ENCODE measurements at places on chromosomes 5 and 9.

DNA sequence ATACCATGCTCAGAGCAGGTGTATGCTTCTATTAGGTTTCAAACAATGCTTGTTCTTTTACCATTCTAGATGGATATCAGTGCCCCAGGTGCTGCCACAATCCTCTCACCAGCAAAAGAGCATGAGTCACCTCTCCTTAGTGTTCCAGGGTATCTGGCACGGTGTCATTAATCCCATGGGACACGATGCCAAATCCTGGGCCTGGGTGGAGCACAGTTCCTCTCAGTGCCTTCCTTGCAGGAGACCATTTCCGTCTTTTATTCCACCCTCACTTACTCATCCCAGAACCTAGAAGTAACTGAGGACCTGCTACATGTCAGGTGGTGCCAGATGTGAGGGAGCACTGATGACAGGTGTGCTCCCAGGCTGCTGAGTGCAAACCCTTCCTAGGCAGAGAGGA lies 1.3 kb upstream of the OR13J1 start:
- no peak for DNase-seq

- no peak for DNase-seq
Measured at GRCh38 chr9:110602281-110602680, 22.7 kb upstream of the SVEP1 start.

DNA sequence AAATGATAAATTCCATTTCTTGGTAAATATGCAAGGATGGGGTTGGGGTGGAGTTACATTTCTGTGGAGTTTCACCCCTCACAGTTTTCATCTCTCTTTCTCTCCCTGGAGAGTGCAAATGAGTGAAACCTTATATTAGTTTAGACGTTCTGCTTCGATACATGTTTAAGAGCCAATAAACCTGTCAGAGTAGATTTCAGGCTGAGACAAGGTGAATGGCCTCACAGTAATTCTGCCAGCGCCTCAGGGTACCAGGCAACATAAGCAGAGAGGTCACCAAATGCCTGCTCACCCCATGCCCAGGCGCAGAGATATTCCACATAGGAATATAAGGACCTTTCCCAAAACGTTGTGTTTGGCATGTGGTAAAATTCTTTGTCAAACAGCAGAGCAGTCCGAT lies 154.9 kb upstream of the VLDLR start:
- no peak for DNase-seq

- no peak for DNase-seq
Measured at GRCh38 chr9:86073839-86074238, 25.5 kb downstream of the GOLM1 start.

DNA sequence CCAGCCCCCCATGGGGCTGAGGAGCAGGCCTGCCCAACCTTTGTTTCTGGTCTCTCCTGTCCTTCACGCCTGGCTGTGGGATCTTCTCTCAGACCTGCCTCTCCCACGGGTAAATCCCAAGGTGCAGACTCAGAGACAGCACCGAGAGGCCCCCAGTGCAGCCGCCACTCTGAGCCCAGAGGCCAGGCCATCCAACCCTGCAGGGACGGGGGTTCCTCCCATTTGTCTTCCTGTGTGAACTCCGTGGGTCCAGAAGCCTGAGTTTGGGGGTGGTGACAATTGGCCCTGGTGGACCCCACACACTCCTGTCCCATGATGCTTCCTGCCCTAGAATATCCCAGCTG lies 123.4 kb downstream of the ADAMTS2 start:
- DNase-seq = no peak

DNA sequence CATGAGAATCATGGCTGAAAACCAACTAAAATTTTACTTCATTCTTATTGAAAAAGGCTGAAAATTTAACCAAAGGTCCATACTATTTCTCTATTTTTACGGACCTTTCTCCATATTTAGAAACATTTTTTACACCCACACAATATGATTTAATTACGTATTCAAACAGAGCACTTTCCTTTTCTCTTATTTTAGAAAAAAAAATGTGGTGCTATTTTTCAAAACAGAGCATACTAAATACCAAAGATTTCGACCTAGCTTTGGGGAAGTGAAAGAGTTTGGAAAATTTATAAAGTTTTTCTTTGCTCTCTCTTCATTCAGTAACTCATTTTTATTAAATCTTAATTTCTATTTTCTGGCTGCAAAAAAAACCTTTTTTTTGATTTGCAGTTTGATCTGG lies 38.1 kb downstream of the RNF145 start:
- no peak for DNase-seq

DNA sequence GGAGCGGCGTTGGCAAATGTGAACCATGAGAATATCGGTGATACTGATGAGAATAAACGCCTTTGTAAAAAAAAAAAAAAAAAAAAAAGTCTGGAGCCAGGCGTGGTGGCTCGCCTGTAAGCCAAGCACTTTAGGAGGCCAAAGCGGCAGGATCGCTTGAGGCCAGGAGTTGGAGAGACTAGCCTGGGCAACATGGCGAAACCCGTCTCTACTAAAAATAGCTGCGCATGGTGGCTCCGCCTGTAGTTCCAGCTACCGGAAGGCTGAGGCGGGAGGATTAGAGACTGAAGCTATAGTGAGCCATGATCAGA lies 425 bp upstream of the NFX1 start:
- DNase-seq = no peak

GRCh38 chr5:94228791-94229190 lies 389.6 kb downstream of the KIAA0825 start:
- no peak for DNase-seq

- no peak for DNase-seq
Measured at GRCh38 chr5:138353560-138354080, 1.1 kb downstream of the KDM3B start.

DNA sequence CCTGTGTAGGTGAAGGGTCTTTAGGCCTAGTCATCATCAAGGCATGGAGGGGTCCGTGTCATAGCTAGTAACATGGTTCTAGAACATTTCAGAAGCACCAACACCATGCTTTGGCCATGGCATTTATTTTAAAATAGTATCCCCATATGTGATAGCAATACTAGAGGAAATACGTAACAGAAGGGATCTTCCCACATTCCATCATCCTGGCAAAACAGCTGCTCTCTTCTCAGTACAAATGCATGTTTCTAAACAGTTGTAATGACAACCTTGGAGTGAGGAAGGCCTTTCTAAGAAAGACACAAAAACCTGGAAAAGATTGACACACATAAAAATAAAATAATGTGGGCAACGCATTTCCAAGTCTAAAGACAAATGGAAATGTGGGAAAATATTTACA lies 97.6 kb downstream of the GADD45G start:
- DNase-seq = no peak

GRCh38 chr5:171706736-171707441 lies 78.7 kb upstream of the SMIM23 start:
- DNase-seq = no peak
